ENCODE measurements at places on chromosomes 1 and 21.
A peak's percentile ranks its signal among the peaks of the same experiment; 100 is the strongest.

DNA sequence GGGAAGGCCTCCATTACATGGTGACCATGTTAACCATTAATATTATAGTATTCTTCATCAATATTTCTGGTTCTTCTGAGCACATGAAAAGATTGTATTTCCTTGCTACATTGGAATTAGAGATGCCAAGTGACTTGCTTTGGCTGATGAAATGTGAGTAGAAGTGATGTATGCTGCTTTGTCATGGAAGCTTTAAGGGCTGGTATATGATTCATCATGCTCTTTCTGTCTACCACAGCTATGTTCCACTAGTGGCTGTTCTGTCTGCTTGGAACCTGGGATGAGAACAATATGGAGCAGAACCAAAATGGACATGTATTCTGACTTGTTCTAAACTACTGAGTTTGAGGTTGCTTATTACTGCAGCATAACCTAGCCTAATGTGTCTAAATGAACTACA lies 163.3 kb downstream of the TM2D1 start:
- no peak for DNase-seq

DNA sequence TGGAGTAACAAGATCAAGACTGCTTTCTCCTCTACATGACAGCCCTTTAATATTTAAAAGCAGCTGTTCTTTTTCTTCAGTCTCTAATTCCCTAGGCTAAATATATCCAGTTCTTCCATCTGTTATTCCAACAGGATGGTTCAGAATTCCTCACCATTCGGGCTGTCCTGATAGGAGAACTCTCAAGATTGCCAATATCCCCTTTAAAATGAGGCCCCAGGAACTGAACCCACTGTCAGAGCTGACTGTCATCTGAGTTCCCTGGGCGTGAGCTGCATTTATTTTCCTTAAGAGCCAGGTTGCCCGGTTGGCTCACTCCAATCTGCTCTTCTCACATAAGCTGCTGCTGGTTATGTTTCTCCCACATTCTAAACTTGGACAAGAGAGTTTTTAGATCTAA lies 177.6 kb downstream of the MIS18A start:
- no peak for DNase-seq

DNA sequence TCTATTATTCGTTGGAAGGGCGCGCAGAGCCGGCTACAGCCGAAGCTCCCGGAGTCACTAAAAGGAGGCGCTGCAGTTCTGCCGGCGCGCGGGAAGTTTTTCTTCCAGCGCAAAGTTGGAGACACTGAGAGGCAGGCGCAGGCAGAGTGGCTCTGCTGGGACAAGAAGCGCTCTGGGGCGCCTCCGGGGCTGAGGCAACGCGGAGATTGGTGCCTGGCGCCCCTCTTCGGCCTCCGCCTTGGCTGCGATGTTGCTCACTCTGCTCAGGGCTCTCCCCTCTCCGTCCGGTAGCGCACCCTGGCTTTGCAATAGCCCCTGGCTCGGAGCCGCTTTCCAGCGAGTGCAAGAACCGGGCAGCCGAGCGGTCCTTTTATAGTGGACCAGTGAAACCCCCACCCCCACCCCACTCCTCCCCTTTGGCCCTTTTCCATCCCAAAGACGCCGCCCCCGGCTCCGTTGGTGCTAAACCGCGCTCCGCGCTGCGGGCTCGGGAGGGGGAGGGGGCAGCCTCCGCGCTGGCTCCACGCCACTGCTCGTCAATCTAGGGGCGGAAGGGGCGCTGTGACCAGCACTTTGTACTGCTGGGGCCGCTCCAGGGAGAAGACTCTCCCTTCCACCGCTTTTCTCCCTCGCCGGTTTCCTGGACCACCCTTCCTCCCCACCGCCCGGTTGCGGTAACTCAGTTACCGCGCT lies at the start of gene ADAMTS1:
TSS of gene ADAMTS1 (minus strand) at position 344 of the 693 bp plus-strand sequence. CDS start 455 bp downstream, outside the sequence.
- DNase-seq, result peak; percentile 9

- DNase-seq, result no peak
Measured at GRCh38 chr21:23743821-23744220, 1863.5 kb downstream of the MRPL39 start.

GRCh38 chr1:186680245-186681061 lies at the start of gene PTGS2:
TSS of gene PTGS2 (minus strand) at chr1:186680423. CDS start at chr1:186680290, 133 bp downstream.
- peak; percentile 84 for DNase-seq

DNA sequence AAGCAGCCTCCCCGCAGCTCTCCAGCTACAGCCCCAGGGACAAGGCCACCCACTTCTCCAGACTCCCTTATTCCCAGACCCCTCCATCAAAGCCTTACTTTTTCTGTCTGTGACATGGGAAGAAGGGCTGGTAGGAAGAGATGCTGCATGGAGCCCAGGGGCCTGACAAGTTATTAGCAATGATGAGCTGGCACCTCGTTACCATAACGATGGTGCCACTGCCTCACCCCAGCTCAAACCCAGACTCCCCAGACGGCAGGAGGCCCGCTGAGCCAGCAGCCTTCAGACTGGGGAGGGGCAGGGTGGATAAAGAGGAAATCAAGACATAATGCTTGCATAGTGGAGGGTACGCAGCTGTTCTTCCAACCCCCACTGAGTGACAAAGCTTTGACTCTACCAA lies 3.3 kb downstream of the DLGAP3 start:
- no peak for DNase-seq

DNA sequence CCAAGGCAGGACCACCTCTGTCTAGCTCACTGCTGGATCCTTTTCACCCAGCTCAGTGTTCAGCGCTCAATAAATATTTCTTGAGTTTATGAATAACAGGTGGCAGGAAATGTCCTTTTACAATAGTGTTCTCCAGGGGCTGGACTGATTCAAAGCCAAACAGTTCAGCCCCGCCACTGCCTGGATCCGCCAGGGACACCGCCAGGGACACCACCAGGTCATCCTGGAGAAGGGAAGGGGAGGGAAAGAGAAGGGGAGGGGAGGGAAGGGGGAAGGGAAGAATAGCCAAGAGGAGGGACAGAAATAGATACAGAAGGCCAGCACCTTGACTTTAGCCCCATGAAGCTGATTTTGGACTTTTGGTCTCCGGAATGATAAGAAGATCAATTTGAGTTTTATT lies 255.6 kb downstream of the GRIK3 start:
- DNase-seq, result peak; percentile 22

- peak; percentile 26 for DNase-seq
Measured at GRCh38 chr1:62082456-62083363, 111.9 kb upstream of the L1TD1 start.

GRCh38 chr1:46450160-46450517 lies 39.5 kb upstream of the DMBX1 start:
- no peak for DNase-seq

- no peak for DNase-seq
Measured at GRCh38 chr1:54640863-54641836, at the start of gene MROH7. TSS of gene MROH7 (plus strand) at chr1:54641786. CDS start at chr1:54652927, 11,141 bp downstream.

GRCh38 chr1:53025034-53025768 lies 36.8 kb upstream of the PODN start:
- no peak for DNase-seq

DNA sequence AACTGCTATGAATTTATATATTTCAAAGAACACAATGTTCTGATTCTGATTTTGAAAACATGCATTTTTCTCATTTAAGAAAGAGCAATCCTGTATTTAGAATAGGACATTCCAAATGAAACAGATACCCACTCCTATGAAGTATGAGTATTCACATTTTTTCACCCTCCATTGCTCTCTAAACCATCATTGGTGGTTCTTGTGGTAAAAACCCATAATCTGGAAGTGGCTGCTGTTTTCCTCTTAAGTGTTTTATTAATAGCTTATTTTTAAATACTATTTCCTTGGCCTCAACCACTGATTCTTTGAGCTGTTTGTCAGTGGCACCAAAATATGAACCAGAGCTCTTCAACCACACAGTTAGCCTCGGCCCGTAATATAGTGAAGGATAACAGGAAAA lies 60.0 kb upstream of the ADAM30 start:
- no peak for DNase-seq

- no peak for DNase-seq
Measured at GRCh38 chr1:221611656-221612046, 130.2 kb downstream of the DUSP10 start.

DNA sequence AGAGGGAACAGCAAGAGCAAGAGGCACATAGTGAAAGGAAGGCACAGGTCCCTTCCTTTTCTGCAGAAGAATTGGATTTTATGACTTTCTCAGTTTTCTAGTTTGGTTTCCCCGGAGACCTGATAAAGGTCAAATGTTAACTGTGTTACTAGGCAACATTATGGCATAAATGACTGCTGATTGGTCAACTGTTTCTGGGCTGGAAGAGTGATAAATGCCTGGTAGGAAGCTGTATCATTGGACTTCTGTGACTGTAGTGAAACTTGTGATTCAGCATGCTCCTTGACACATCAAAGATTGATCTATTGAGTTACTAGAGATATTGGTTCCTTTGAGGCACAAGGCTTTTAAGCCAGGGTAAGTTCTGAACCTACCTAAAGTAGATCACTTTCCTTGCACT lies 55.7 kb downstream of the LRRC8C start:
- no peak for DNase-seq

DNA sequence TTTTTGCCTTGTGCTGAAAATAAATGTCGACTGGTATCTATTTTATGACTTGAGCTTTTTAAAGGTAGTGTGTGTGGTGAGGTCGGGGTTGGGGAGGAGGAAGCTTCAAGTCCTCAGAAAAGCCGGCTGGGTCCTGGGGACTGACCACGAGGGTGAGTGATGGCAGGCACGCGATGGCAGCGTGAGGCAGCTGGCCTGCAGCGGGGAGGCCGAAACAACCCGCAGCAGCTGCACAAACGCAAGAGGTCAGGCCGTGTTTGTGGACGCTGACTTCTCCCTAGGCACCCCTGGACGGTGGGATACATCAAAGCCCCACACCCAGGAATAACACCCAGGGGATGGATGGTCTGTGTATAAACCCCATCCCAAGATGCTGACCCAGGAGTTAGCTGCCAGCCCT lies 51.4 kb downstream of the ZBTB18 start:
- no peak for DNase-seq

DNA sequence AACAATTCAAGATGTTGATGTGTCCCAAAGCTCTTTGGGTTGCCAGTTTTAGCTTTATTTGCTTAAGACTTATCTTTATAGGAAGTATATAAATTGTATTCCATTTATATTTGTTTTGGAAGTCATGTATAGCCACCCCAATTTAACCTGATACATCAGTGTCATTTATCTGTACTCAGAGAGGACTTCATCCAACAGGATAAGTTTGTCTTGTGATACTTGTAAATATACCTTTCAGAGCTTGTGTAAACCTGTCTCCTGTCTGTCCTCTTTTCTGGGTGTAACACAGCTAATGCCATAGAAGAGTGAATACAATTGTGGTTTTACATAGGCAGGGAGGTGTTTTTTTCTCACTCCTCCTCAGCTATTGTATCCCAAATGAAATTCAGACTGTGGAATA lies 10.4 kb downstream of the PTGFR start:
- no peak for DNase-seq

- no peak for DNase-seq
Measured at GRCh38 chr1:184822267-184822666, 67.6 kb upstream of the EDEM3 start.

DNA sequence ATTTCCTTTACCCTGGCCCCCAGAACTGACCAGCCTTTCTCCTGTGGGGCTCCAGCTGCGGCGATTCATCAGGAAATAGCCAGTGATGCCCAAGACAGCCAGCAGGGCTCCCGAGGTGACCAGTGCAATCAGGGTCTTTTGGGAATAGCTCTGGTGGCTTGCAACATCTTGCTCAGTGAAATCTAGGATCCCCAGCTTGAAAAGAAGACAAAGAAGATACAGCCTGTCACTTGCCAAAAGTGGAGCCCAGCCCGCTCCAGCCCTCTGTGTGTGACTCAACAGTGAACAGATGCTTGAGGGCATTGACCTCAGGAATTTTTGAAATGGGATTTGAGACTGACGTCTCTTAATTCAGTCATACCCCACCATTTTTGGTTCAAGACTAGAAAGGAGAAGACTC lies 22.3 kb downstream of the CD34 start:
- no peak for DNase-seq

- DNase-seq, result no peak
Measured at GRCh38 chr1:226605318-226605950, 56.9 kb downstream of the STUM start.

- no peak for DNase-seq
Measured at GRCh38 chr21:46295996-46296752, 10.0 kb downstream of the YBEY start.

DNA sequence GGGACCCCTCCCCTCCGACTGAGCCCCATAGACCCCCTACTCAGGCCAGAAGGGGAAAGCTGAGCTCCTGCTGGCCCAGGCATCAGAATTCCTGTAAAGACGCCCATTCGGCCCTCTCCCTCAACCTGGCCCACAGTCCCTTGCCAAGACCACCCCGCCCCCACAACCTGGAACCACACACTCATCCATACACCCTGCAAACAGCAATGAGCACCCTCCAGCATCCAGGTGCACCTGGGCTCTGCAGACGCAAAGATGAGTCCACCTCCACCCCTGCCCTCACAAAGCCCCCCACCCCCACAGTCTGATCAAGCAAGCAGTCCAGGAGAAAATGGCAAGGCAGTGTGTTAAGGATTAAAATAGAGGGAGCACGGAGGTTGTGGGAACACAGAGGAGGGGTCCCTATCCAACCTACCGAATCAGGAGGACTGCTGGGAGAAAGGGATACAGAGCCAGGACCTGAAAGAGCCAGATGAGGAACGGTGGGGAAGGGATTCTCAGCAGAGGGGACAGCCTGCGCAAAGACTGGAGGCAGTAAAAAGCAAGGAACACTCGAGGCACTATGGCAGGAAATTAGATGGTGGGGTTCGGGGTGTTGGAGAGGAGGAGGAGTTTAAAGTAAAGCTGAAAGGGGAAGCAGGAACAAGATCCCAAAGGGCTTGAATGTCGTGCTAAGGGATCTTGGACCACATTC lies 67.3 kb upstream of the LAPTM5 start:
- no peak for DNase-seq

- DNase-seq, result no peak
Measured at GRCh38 chr1:55938376-55938850, 641.0 kb downstream of the PLPP3 start.

GRCh38 chr1:1250786-1251284 lies 4.3 kb upstream of the C1QTNF12 start:
- peak; percentile 67 for DNase-seq

- DNase-seq, result no peak
Measured at GRCh38 chr1:164608651-164609057, 49.7 kb downstream of the PBX1 start.

- peak; percentile 16 for DNase-seq
Measured at GRCh38 chr1:115980998-115981993, 5.0 kb downstream of the SLC22A15 start.

DNA sequence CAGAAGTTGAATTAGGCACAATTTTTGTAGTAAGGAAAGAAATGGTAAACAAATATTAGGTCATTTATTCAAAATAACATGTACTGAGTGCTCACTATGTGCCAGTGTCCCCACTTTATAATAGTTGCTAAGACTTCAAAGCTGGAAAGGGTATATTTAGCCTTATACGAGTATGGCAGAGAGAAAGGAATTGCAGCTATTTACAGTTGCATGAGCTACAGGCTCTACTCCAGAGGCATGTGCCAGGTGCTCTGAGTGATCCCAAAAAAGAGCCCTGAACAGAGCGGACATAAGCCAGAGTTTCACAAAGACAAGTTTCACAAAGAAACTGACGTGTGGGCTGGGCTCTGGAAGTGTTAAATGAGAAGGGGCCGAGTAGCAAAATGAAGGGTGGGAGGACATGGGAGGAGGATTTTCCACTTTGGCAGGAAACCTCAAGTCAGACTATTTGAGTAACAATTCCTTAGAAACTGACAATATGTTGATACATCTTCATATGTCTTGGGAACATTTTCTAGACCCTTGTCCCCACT lies 40.9 kb downstream of the FASLG start:
- DNase-seq, result no peak

- no peak for DNase-seq
Measured at GRCh38 chr1:30272277-30273020, 450.9 kb downstream of the MATN1 start.

GRCh38 chr21:16309250-16309971 lies 579.6 kb downstream of the USP25 start:
- DNase-seq, result no peak

GRCh38 chr1:64983110-64983509 lies 16.8 kb upstream of the JAK1 start:
- DNase-seq, result no peak
